ENCODE measurements at places on chromosomes 7 and 10.
A peak's percentile ranks its signal among the peaks of the same experiment; 100 is the strongest.

- peak; percentile 24 for DNase-seq
Measured at GRCh38 chr7:150962553-150963399, 15.3 kb downstream of the KCNH2 start.

DNA sequence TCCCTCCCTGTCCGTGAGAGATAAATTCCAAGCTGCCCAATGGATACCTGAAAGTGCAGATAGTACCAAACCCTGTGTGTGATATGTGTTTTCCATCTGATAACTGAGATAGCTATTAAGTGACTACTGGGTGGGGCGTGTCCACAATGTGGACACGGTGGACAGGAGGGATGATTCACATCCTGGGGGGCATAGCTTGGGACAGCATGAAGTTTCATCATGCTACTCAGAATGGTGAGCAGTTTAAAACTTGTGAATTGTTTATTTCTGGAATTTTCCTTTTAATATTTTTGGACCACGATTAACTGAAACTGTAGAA is 158.6 kb downstream of the CREB5 start:
- peak; percentile 58 for DNase-seq

DNA sequence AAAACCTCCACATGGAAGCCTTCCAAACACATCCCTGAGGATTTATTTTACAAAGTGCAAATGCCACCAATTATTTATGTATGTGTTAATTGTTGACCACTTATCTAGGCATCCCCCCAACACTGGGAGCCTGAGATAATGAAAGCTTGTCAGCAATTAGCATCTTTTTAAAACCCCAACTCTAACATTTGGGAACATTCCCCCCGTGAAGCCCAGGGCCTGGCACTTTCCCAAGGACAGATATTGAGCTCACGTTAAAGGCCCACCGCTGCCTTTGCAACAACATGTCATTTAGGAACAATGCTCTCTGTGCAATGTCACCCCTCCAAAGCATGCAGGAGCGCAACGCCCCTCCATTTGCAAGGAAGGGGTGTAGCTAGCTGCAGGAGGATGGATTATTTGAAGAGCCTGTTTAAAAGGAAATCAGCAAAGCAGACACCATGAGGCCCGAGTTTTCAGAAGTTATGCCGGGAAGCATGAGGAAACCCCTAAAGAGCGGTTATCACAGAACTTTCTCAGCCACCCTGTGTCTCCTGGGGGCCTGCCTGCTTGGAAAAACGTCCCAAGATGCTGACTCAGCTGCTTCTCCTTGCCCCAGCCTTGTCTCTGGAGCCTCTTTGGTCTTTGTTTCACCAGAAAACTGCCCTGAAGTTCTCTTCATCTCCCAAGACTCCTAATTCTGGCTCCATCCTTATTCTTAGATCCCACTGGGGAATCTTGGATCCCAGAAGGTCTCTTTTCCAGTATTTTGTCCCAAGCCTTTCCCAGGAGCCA is 444.1 kb downstream of the GRID1 start:
- DNase-seq: no peak

DNA sequence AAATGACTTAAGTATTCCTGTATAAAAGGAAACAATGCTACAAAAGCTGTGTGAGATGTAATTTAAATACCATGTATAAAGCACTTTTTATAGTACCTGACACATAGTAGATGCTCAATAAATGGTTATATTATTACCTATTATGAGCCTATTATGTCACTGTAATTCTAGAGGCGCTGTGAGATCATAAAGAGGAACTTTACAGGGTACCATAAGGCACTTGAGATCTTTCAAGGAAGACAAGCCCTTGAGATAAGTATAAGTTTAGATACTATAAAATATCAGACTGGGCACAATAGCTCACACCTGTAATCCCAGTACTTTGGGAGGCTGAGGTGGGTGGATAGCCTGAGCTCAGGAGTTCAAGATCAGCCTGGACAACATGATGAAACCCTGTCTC is 38.3 kb downstream of the PTTG1IP2 start:
- no peak for DNase-seq

- DNase-seq: no peak
Measured at GRCh38 chr10:7054915-7055314, 355.9 kb downstream of the SFMBT2 start.

DNA sequence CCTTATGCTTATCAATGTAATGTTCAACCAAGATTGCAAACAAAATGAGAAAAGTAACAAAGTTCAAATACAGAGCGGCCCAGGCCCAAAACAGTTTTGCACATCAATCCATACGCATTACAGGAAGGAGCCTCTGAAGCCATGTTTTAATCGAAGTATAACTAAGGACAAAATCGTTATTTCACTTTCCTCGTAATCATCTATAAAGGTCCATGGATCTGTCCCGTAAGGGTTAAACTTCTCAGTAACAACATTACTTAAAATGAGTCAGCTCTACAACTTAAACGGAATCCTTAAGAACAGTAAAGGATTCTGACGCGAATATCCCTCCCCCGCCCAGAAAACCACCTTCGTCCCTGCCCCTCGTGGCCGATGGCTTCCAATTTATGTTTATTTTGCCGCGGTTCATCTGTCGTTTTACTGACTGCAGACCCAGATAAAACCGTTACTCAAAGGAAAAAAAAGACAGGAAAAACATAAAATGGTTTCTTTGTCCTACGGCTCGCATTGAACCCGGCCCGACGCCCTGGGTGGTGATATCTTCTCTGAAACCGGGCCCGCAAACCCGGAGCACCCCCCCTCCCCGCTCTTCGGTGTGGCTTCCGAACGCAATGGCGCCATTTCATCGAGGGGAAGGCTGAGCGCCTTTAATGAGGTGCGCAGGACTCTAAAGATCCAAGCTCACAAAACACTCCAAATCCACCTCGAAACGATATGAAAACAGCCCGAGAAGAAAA is 1.1 kb downstream of the HNRNPA2B1 start:
- DNase-seq: peak; percentile 56

GRCh38 chr7:110669410-110669809 is 421.5 kb upstream of the LRRN3 start:
- no peak for DNase-seq

DNA sequence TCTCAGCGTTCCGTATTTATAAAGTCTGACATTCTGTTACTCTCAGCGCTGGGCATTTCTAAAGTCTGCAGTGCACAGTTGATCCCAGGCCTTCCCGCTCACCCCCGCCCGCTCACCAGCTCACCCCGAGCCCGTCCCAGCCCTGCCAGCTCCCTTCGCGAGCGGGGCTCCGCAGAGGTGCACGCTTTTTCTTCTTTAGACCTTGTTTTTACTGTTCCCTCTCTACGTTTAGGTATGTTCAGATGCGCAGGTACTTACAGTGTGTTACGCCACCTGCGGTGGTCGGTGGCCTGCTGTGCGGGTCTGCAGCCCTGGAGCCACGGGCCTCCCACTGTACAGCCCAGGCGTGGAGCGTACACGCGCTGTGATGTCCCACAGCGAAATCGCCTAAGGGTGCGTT is 28.8 kb downstream of the NKX6-2 start:
- DNase-seq: no peak

DNA sequence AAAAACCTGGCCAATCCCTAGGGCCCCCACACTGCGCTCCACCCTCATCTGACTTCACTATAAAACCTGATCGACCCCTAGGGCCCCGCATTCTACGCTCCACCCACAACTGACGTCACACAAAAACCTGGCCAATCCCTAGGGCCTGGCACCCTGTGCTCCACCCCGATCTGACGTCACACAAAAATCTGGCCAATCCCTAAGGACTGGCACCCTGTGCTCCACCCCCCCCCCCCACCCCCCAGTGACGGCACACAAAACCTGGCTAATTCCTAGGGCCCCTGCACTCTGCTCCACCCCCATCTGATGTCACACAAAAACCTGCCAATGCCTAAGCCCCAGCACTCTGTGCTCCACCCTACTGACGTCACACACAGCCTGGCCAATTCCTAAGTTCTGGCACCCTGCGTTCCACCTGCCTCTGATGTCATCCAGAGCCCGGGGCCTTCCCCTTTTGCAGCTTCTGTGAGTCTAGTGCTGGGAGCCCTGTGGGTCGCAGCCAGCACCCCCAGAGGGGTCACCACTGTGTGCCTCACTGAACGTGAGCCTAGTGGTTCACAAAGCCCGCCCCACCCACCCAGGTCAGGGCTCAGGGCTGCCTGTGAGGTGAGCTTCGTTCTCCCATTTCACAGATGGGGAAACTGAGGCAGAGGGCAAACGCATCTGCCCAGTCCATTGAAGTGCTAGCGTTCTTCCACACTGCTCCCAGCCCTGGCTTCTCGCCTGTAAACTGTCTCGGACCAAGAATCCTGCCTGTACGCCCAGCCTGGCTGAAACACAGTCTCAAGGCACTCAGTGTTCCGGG is 40.6 kb downstream of the MICALL2 start:
- DNase-seq: peak; percentile 54

DNA sequence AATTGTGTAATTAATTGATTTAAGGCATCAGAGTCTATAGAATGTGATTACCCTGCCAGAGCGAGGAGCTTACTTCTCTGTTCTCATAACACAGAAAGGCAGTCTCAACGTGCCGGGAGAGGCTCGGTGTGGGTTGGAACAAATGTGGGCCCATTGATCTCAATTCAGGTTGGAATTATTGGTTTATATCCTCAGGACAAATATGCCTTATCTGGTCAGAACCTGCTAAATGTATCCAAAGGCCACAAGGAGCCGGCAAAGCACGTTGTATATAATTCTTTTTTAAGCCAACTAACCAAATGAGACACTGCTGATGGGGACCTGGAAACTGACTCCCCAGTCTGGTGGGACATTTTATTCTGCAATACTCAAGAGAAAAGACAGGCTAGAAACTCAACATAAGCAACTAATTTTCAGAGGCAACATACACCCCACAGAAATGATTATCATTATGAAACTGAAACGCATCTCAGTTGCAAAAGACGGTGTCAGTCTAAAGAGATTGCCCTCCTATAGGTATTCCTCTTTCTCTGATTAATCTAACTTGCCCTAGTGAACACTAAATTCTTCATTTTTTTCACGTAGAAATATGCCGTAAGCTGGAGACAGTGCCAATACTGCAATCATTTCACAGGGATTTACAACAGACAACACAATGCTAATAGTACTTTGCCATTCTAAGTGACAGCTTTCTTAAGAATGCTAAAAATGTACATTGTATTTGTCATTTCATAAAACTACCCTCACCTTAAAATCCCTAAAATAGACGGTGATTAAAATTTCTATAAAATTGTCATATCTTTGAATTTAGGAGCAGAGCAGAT is 9.4 kb downstream of the EBF3 start:
- DNase-seq: no peak

- DNase-seq: peak; percentile 83
Measured at GRCh38 chr10:73899423-73899822, 11.5 kb upstream of the PLAU start.

DNA sequence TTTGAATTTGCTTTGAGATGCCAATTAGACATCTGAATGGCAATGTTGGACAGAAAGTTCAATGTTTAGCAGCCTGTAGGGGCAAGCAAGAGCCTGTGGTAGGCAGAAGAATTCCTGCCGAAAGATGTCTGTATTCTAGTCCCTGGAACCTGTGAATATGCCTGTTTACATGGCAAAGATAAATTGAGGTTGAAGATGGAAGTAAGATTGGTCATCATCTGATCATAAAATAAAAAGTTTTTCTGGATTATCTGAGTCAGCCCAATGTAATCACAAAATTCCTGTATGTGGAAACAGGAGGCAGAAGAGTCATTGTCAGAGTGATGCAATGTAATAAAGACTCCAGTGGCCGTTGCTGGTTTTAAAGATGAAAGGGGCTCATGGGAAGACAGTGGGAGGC is 430.5 kb downstream of the MDFIC start:
- DNase-seq: no peak

DNA sequence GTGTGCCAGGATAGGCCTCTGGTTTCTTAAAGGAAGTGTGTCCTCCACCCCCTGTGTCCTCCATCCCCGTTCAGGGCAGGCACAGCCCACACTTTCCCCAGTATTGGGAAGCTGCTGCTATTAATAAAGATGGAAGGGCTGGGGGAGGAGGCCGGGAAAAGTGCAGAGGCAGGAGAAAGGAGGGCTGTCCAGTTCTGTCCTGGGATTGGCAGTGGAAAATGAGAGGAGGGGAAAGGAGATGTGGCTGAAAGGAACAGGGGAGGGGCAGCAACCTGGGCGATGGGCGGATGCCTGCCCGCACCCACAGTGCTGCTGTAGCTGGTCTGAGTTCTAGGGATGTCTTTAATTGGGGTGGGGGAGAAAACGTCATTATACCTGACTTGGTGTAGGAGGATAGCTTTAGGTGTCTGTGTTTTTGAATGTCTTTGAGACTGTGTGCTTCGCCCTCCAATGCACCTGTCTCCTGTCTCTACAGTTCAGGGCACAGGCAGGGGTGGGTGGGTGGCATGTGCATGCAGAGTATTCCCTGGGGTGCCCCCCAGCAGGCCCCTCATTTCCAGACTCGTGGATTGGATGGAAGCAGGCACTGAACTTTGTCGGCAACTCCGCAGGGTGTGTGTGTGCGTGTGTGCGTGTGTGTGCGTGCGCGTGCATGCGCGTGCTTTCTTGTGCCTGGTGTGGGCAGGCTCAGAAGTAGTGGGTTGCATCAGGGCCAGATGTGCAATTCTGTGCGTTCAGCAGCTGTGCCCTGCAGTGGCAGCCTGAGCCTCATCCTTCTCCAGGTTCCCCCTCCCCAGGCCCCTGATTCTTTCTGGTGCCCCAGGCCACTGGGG is 2.5 kb downstream of the TRIM8 start:
- no peak for DNase-seq

GRCh38 chr7:43431020-43431595 is 151.8 kb upstream of the STK17A start:
- no peak for DNase-seq

DNA sequence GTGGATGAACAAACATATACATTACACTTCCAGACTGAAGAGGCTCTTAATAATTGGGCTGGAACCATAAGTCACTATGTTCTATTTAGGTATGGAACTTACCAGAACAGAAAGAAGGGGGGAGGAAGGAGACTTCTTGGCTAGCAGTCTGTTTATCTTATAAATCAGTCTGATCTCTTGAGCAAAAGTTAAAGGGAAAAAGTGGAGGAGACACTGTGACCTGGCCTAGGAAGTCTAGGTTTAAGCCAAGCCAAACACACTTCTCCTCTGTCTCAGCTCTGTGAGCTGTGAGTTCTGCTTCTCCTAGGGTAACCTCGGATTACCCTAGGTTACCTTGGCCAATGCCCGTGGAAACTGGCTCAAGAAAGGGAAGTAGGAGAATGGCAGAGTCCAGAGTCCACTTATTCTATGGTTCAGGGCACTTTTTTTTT is 95.2 kb downstream of the PFKFB3 start:
- DNase-seq: peak; percentile 29

DNA sequence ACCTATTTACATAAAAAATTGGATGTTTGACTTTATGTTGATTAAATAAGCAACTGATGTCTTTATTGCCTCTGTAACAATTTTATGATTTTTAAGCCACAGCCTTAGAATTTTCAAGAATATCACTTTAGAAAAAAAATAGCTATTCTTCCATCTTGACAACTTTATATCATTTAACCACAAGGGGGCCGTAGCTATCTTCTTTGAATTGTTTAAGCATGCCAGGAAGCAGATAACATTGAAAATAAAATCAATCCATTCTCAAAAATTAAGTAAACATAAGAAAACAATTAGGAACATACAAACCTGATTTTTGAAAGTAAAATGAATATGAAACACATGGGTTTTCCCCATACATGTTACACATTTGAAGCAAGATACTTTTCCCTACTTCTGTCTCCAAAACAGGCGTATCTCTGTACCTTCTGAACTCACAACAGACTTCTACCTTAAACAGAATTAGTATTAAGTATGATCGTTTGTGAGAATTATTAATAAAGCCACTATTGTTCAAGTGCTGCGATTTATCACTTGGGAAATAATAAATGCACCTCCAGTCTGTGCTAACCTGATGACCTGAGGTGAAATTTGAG is 209.0 kb downstream of the CACNA2D1 start:
- DNase-seq: no peak

Measured in MG63 (cell line).